ENCODE measurements at places on chromosomes 16 and 17. TPM values are rescaled to one million over a fixed set of nuclear protein-coding genes. Genes with fewer than 3 reads are reported as not detected.

DNA sequence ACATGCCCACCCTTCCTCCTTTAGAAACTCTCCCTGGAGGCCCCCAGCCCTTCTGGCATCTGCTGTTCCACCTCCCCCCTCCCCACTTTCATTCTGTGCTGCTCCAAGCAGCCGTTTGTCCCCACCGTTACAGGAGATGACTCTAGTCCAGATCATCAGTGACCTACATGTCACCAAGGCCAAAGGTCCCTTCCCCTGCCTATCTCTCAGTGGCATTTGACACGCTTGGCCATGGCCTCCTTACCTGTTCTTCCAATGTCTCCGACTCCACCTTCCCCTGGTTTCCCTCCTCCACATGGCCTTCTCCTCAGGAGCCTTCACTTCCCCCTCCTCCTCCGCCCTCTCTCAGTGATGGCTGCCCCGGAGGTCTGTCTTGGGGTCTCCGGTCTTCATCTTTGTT is 9.4 kb downstream of the TMEM92 start:
- H3K4me3 ChIP-seq, result no peak overlapping the region
- no peaks in the 10 kb centered on the region for H3K27me3 ChIP-seq
- peak; percentile 50 for DNase-seq
- peaks cover 11% of the 10 kb centered on the region for H3K36me3 ChIP-seq
- H3K27ac ChIP-seq, result no peak overlapping the region

DNA sequence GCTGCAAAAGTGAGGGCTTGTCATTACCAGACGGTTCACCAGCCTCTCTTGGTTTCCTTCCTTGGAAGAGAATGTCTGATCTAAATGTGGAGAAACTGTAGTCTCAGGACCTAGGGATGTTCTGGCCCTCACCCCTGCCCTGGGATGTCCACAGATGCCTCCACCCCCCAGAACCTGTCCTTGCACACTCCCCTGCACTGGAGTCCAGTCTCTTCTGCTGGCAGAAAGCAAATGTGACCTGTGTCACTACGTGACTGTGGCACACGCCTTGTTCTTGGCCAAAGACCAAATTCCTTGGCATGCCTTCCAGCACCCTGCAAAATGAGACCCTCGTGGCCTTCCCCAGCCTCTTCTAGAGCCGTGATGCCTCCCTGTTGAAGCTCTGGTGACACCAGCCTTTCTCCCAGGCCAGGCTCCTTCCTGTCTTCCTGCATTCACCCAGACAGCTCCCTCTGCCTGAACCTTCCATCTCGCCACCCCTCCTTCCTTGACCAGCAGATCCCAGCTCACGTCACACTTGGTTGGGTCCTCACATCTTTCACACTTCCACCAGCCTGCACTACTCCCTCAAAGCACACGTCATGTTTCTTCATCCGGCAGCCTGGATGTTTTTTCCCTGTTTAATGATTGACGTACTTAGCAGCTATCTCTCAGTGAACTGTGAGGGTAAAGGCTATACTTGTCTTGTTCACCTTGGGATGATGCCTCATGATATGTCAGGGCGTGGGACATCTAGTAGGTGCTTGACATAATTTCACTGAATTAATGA is 4.3 kb downstream of the ZNF768 start:
- H3K36me3 ChIP-seq, result peaks cover 10% of the 10 kb centered on the region
- no peak overlapping the region for H3K4me3 ChIP-seq
- peak; percentile 84 for DNase-seq
- no peak overlapping the region for H3K27ac ChIP-seq
- no peaks in the 10 kb centered on the region for H3K4me1 ChIP-seq

DNA sequence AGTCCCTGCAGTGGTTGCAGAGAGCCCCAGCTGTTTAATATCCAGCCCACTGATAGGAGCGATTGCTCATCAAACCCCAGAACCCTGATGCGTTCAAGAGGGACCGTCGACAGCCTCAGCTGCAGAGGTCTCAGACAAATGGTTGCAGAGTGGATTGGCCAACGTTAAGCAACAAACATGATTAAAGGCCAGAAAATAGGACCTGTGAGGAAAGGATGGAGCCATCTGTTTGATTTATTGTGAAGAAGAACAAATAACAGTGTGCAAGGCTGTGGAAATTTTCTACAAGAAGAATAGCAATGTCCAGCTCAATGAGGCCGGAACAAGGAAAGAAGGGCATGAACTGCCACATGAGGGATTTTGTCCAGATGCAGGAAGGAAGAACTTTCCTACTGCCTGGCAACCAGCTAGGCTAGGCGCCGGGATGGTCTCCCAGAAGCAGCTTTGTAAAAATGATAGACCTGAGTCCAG is 138.4 kb upstream of the DNAH9 start:
- H3K36me3 ChIP-seq, result no peaks in the 10 kb centered on the region
- H3K4me1 ChIP-seq, result no peaks in the 10 kb centered on the region
- H3K4me3 ChIP-seq, result no peak overlapping the region
- H3K27me3 ChIP-seq, result no peaks in the 10 kb centered on the region
- H3K27ac ChIP-seq, result no peak overlapping the region
- DNase-seq, result no peak

DNA sequence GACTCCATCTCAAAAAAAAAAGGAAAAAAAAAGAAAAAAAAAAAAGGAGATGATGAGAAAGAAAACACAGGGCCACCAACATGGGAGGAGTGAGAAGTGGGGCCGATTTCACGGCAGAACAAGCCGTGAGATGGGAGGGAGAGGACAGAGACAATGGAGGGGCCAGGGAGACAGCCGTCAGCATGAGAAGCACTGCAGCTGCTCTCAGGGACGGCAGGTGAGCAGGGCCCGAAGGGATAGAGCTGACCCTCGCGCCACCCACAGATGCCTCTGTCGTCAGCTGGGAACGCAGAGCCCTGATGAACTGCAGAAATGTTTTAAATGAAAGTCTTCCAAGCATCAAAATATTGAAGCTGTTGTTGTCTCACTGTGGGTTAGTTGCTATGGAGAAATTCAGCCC is 20.3 kb downstream of the PITPNM3 start:
- no peaks in the 10 kb centered on the region for H3K36me3 ChIP-seq
- DNase-seq, result no peak
- no peak overlapping the region for H3K27ac ChIP-seq
- H3K27me3 ChIP-seq, result no peaks in the 10 kb centered on the region
- H3K4me3 ChIP-seq, result no peak overlapping the region
- H3K4me1 ChIP-seq, result no peaks in the 10 kb centered on the region

- peaks cover 7% of the 10 kb centered on the region for H3K27me3 ChIP-seq
- H3K36me3 ChIP-seq, result no peaks in the 10 kb centered on the region
- peak overlapping the region; percentile 58 for H3K4me3 ChIP-seq
These were observed 34.5 kb downstream of the NACA2 start for GRCh38 chr17:61556224-61557188.

GRCh38 chr17:48997103-48997826 is at the start of gene IGF2BP1:
Gene IGF2BP1 (plus strand): TSS chr17:48997385. CDS start chr17:48997746, 361 bp downstream.
- H3K36me3 ChIP-seq, result no peaks in the 10 kb centered on the region
- peaks cover 26% of the 10 kb centered on the region for H3K4me1 ChIP-seq
- peaks cover 95% of the 10 kb centered on the region for H3K27me3 ChIP-seq

DNA sequence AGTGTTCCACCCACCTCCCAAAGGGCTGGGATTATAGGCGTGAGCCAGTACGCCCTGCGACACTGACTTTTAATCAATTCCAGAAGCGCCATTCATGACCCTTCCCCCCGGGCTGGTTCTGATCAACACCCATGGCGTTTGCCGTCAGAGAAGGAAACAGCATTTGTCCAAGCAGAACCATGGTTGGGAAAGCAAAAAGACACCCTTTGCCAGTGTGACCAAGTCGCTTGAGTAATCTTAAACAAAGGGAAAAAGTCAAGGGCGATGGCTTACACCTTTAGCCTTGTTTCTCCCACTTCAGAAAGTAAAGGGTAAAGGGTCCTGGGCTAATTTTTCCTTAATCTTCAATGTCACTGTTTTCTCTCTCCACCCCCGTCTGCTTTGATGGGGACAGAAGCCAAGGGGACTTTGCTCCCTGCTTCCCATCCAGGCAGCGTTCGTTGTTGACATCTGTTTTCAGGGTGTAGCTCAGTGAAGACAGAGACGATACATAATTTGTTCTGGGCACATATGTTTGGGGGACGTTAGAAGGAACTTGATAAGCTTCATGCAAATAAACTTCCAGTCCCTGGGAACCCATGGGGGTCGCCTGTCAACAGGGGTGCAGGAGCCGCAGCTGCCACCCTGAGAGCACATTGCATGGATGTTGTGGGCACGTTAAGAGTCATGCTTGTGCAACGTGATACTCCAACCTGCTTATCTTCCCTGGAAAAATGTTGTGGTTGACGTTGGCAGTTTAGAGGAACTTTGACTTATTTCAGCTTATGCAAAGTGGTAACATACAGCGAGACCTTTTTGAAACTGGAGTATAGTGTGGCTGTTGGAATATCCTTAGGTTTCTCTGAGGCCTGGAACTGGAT is 50.6 kb upstream of the TANGO6 start:
- no peaks in the 10 kb centered on the region for H3K27me3 ChIP-seq
- peaks cover 32% of the 10 kb centered on the region for H3K4me1 ChIP-seq
- H3K4me3 ChIP-seq, result no peak overlapping the region
- DNase-seq, result no peak
- H3K36me3 ChIP-seq, result no peaks in the 10 kb centered on the region
- H3K27ac ChIP-seq, result peak overlapping the region; percentile 65

- no peaks in the 10 kb centered on the region for H3K4me1 ChIP-seq
- H3K27me3 ChIP-seq, result no peaks in the 10 kb centered on the region
- no peak overlapping the region for H3K27ac ChIP-seq
- no peak overlapping the region for H3K4me3 ChIP-seq
- peaks cover 43% of the 10 kb centered on the region for H3K36me3 ChIP-seq
- DNase-seq, result no peak
These were observed 19.1 kb downstream of the VPS35L start for GRCh38 chr16:19574615-19575014.

DNA sequence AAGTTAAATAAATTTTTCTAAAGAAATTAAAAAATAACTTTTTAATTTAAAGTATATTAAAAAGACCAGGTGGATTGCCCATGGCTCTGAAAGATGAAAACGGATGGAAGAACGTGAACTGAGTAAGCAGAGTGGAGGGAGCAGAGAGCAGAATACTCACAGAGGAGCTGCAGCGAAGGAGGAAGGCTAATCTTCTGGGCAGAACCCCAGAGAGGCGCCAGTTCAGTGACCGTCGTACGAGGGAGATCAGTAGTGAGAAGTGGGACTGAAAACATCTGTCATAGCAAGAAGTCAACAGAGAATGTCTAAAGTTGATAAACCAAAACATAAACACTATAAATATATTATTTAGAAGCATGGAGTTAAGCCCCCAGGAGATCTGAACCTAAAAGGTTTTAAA is 34.9 kb downstream of the UBE2G1 start:
- DNase-seq, result no peak
- H3K27ac ChIP-seq, result peak overlapping the region; percentile 23
- H3K4me1 ChIP-seq, result peaks cover 30% of the 10 kb centered on the region
- no peak overlapping the region for H3K4me3 ChIP-seq
- no peaks in the 10 kb centered on the region for H3K36me3 ChIP-seq

DNA sequence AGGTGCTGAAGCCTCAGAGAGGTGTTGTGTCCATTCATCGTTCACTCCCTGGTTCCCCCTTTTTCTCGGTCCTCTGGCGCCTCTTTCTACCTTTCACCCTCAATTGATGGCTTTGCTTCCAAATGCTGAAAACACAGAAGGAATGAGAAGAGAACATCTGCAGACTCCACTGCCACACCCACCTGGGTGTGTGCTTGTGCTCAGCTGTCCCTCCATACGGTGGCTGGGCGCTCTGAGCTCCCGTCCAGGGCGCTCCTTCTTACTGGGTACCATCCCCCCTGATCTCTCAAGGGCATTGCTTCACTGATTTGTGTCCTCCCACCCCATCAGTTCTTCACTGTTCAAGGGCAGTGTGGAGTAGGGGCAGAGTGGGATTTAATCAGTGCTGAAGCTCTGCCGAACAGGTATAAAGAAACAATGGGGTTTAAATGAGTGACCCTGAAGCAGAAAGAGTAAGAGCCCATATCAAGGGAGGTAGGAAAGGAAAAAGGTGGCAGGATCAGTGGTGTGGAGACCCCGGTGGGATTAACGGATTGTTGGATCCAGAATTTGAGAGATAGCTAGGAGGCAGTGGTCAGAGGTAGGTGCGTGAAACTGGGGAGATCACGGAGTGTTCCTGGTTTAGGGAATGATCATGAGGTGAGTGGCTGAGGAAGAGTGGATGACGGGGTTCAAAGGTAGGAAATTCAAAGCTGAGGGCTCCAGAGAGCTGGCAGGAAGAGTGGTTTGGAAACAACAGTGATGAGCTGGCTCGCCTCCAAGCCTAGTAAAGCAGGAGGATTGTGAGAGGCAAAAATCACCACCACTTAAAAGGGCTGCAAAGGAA is 40.8 kb downstream of the MRTFB start:
- H3K4me3 ChIP-seq, result no peak overlapping the region
- H3K36me3 ChIP-seq, result no peaks in the 10 kb centered on the region
- DNase-seq, result no peak
- no peaks in the 10 kb centered on the region for H3K27me3 ChIP-seq
- no peak overlapping the region for H3K27ac ChIP-seq

- no peaks in the 10 kb centered on the region for H3K27me3 ChIP-seq
- H3K4me1 ChIP-seq, result no peaks in the 10 kb centered on the region
- no peak overlapping the region for H3K27ac ChIP-seq
- peaks cover 64% of the 10 kb centered on the region for H3K36me3 ChIP-seq
- no peak overlapping the region for H3K4me3 ChIP-seq
These were observed 15.2 kb upstream of the RPL13 start for GRCh38 chr16:89545044-89545830.

The HIC1 gene
- total RNA-seq, result 18.5 TPM

The CYGB gene
- 74.0 TPM for total RNA-seq

The GSDMA gene
- not detected for total RNA-seq

All from osteoblast (primary cell).